Activated naive CD4-positive, alpha-beta T cell treated with anti-CD3 and anti-CD28 coated beads, Interleukin-2, amount 50 U/mL, for 72 hours (primary cell): ENCODE measurements at places on chromosomes 7 and 10. TPM values are rescaled to one million over a fixed set of nuclear protein-coding genes. Genes with fewer than 3 reads are reported as not detected.

- DNase-seq, result peak; percentile 39
Measured at GRCh38 chr10:43049081-43049551, 27.8 kb upstream of the RET start.

DNA sequence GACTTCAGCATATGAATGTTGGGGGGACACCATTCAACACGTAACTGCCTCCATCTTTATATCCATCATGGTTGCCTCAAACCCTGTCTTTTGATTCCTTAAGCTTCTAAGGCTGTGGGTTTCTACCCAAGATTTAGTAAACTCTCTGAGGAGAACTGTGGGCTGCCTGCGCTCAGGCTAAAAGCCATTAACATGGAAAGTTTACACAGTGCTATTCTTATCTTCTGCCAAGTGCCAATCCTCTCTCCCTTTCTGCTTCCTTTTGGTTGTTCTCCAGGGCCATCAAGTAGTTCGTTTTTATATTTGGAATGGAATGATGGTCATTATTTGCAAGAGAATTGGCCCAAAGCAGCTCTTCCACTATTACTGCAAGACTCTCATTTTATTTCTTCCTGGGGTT, 97.3 kb upstream of the KLF14 start:
- DNase-seq, result no peak

DNA sequence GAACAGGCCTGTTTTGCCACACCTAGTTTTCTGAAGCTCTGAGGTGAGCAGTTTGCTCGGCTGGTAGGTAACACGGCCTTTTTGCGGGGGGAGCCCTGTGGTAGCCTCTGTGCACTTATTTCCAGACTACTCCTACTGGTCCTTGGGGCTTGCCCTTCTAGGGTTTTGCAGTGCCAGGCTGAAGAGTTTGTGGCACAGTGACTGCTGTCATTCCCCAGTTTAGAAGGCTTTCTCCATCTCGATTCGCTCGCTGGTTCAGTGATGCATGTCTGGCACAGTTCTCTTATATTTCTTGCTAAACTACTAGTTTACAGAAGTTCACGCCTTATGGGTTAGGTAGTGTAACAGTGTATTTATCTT, 711 bp downstream of the KIF20B start:
- peak; percentile 58 for DNase-seq

- no peak for DNase-seq
Measured at GRCh38 chr7:145951566-145951965, 165.0 kb upstream of the CNTNAP2 start.

GRCh38 chr10:42809676-42810075, 27.1 kb downstream of the BMS1 start:
- DNase-seq, result no peak

DNA sequence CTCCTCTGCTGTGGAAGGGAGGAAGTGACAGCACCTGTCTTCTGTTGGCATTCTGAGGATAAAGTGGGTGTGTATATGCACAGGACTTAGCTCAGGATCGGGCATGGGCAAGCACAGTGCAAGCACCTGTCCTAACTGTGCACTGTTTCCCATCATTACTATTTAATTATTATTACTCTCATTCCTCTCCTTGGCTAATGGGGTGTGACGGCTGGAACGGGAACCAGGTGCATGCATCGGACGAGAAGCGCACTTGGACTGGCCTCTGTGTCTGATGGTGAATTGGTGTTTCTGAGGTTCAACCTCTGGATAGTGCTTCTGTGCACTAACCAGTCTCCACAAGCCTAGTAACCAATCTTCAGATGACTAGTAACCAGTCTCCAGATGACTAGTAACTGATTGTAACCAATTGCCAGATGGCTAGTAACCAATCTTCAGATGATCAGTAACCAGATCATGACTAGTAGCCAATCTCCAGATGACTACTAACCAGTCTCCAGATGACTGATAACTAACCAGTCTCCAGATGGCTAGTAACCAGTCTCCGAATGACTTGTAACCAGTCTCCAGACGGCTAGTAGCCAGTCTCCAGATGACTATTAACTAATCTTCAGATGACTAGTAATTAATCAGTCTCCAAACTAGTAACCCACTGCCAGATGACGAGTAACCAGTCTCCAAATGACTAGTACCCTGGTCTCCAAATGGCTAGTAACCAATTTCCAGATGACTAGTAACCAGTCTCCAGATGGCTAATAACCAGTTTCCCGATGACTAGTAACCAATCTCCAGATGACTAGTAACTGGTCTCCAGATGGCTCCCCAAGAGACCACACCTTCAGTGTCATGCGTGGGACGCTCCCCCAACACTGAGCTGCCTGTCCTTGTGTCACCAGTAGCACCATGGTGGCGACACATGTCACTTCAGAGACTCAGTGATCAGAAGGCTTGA, 85.8 kb downstream of the PAXIP1 start:
- DNase-seq, result no peak

DNA sequence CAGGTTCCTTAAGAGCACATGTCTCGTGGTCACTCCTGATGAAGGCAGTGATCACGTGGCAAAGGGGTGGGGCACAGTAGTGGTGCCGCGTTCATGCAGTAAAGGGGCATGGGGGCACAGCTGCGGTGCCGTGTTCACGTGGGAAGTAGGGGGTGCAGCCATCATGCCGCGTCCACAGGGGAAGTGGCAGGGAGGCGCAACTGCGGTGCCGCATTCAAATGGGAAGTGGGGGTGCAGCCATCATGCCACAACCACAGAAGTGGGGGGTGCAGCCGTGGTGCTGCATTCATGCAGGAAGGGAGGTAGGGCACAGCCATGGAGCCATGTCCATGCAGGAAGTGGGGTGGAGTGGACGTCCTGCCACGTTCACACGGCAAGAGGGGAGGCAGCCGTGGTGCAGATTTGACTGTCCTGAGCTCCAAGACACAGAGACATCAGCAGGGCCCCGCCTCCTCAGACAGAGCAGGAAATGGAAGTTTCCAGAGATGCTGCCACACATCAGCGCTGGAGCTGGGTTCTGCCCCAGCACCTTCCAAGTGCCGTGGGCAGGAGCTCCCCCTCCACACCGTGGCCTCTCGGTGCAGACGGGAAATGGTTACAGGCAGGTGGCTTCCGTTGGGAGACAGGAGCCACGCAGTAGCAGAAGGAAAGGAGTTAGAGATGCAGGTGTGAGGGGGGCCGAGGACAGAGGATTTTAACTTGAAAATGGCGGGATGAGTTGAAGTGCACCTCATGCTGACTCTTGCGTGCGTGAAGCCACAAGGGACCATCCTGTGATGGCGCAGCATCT, 95.0 kb upstream of the DDC start:
- DNase-seq, result peak; percentile 38

Gene HOXA4
- not detected for total RNA-seq

GRCh38 chr10:124866812-124867211, 65.2 kb downstream of the ABRAXAS2 start:
- DNase-seq, result no peak

- DNase-seq, result no peak
Measured at GRCh38 chr10:131925011-131925649, 24.3 kb downstream of the PPP2R2D start.

Gene SPDYE16
- not detected for total RNA-seq
